ENCODE measurements at places on chromosomes 5 and 9.

DNA sequence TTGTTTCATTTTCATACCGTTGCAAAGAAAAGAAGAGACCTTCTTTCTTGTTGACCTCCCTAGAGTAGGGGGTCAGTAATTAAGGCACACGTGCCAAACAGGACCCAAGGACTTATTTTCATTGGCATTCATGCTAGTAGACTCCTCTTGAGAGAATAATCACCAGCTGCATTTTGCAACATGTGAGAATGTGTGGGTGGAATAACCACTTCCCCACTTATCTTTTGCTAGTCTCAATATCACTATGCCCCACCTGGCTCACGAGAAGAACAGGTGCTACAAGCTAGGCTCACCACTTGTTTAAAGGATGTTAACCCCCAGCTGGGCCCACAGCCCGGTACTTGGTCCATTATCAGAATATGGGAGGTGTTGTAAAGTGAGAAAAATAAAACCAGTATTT is 460.7 kb upstream of the MEF2C start:
- no peaks in the 10 kb centered on the region for H3K36me3 ChIP-seq
- H3K27me3 ChIP-seq: no peaks in the 10 kb centered on the region
- no peak overlapping the region for H3K4me3 ChIP-seq

DNA sequence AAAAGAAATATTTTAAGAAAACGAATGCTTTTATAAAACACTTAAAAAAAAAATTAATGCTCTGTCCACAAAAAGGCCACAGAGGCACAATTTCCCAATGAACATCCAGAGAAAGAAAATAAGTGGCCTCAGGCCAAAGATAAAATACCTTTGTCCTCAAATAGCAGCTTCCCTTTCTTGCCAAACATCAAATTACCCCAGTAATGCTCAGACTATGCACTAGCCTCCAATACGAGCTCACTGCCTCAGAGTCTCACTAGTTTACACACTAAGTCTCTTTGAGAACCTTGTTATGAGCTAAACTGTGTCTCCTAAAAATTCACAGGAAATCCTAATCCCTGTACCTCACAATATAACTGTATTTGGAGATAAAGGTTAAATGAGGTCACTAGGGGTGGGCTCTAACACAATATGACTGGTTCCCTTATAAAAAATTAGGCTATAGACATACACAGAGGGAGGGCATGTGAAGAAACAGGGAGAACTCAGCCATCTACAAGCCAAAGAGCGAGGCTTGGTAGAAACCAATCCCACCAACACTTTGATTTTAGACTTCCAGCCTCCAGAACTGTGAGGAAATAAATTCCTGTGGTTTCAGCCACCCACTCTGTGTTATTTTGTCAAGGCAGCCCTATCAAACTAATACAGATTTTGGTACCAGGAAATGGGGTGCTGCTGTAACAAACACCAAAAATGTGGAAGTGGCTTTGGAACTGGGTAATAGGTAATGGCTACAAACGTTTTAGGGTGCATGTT is 4.4 kb downstream of the MPDZ start:
- H3K36me3 ChIP-seq: no peaks in the 10 kb centered on the region
- H3K4me1 ChIP-seq: peaks cover 7% of the 10 kb centered on the region
- H3K27me3 ChIP-seq: peaks cover 25% of the 10 kb centered on the region
- H3K27ac ChIP-seq: peak overlapping the region; percentile 15

DNA sequence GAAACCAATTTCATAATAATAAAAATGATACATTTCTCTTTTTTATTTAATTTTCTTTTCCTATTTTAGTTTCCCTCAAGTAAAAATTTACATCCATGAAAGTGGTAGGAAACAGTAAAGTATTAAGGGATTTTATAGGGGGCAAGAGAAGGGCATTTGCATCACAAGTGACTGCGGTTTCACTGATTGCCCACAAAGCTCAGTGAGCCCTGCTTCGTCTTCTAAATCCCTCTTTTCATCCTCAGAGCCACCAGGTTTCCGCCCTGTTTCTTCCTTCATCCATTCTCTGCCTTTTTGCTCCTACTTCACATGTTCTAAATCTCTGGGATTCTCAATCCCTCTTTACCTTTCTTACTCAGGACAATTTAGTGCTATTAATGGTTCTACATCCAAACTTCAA is 491.4 kb downstream of the LRRC70 start:
- no peak overlapping the region for H3K4me3 ChIP-seq
- H3K4me1 ChIP-seq: no peaks in the 10 kb centered on the region
- no peaks in the 10 kb centered on the region for H3K36me3 ChIP-seq
- no peak for DNase-seq
- H3K27me3 ChIP-seq: no peaks in the 10 kb centered on the region
- H3K27ac ChIP-seq: no peak overlapping the region

DNA sequence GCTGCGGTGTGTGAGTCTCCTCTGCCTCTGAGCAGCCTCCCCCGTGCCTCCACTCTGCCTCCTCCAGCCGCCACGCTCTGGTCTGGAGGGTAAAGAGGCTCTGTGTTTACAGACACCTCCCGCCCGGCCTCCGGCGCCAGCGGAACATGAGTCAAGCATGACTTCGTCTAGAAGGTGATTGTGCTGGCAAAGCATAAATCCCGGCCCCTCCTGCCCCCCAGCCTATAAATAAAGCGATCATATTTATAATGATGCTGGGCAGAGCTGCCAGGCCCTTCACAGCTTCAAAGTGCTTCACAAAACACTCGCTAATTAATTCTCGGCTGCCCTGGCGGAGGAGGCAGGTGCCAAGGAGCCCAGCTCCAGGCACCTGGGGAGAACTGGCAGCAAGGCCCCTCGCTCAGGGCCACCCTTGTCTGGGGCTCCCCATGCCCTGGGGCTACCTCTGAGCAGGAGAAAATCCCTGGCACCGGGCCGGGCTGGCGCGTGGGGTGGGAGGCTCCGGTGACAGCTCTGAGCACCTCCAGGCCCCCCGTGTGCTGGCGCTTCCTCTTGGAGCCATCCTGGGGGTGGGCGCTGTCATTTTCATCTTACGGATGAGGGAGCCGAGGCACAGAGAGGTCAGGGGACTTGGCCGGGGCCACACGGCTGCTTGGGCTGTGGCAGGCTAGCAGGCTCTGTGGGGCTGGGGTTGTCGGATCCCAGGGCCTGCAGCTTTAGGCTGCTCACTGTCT is 87.8 kb downstream of the RXRA start:
- peaks cover 80% of the 10 kb centered on the region for H3K36me3 ChIP-seq
- peak overlapping the region; percentile 48 for H3K27ac ChIP-seq
- DNase-seq: peak; percentile 82
- no peaks in the 10 kb centered on the region for H3K27me3 ChIP-seq
- no peak overlapping the region for H3K4me3 ChIP-seq
- H3K4me1 ChIP-seq: peaks cover 60% of the 10 kb centered on the region

DNA sequence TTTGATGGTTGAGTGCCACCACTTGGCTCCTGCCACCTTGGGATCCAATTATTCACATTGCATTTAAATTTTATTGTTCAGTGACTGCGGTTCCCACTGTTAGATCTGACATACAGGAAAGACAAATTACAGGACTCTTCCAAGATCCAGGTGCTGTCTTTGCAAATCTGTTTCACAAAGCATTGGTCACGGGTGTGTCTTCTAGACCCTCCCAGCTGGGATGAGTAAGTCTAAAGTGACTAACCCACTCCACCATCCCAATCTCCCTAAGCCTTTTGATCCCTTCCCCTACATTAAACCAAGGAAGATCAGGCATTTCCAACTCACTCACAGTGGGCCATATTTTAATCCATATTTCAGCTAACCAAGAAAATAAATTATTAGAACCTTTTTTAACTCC is 1016.3 kb upstream of the CTNND2 start:
- H3K36me3 ChIP-seq: no peaks in the 10 kb centered on the region
- H3K4me1 ChIP-seq: no peaks in the 10 kb centered on the region
- DNase-seq: no peak
- H3K27ac ChIP-seq: no peak overlapping the region

- no peaks in the 10 kb centered on the region for H3K36me3 ChIP-seq
- no peak overlapping the region for H3K27ac ChIP-seq
- H3K4me1 ChIP-seq: no peaks in the 10 kb centered on the region
- H3K27me3 ChIP-seq: no peaks in the 10 kb centered on the region
These were observed 124.4 kb upstream of the TMEM161B start for GRCh38 chr5:88393042-88393441.

- H3K4me1 ChIP-seq: peaks cover 2% of the 10 kb centered on the region
- peak; percentile 89 for DNase-seq
- peaks cover 18% of the 10 kb centered on the region for H3K27me3 ChIP-seq
- H3K36me3 ChIP-seq: no peaks in the 10 kb centered on the region
- H3K27ac ChIP-seq: peak within 1 kb of the TSS; percentile 80
These were observed at the start of gene VCAN for GRCh38 chr5:83471405-83472212. TSS of gene VCAN (plus strand) at chr5:83471744. CDS start at chr5:83483519, 11,775 bp downstream.

DNA sequence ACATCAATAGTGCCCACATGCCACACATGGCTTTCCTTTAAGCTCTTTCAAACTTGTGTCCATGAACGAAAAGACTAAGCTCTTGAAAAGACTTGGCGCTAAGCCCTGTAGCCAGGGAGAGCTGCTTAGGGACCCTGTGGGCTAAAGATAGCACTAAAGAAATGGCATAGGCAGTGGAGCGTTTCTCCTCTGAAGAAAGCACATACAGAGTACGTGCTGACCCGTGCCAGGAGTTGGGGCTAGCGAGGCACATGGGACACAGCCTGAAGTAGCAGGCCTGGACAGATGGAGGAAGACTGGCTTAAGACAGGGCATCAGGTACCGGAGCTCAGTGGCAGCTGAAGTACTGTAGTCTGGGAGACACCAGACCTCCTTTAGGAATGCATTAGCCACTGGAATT is 39.7 kb downstream of the ADGRV1 start:
- no peak overlapping the region for H3K4me3 ChIP-seq
- H3K27ac ChIP-seq: no peak overlapping the region
- no peaks in the 10 kb centered on the region for H3K4me1 ChIP-seq
- no peaks in the 10 kb centered on the region for H3K27me3 ChIP-seq
- H3K36me3 ChIP-seq: no peaks in the 10 kb centered on the region

- peaks cover 10% of the 10 kb centered on the region for H3K27me3 ChIP-seq
- H3K36me3 ChIP-seq: no peaks in the 10 kb centered on the region
- DNase-seq: no peak
- H3K4me3 ChIP-seq: no peak overlapping the region
- H3K27ac ChIP-seq: no peak overlapping the region
These were observed 213.3 kb downstream of the IRX2 start for GRCh38 chr5:2538169-2538568.

DNA sequence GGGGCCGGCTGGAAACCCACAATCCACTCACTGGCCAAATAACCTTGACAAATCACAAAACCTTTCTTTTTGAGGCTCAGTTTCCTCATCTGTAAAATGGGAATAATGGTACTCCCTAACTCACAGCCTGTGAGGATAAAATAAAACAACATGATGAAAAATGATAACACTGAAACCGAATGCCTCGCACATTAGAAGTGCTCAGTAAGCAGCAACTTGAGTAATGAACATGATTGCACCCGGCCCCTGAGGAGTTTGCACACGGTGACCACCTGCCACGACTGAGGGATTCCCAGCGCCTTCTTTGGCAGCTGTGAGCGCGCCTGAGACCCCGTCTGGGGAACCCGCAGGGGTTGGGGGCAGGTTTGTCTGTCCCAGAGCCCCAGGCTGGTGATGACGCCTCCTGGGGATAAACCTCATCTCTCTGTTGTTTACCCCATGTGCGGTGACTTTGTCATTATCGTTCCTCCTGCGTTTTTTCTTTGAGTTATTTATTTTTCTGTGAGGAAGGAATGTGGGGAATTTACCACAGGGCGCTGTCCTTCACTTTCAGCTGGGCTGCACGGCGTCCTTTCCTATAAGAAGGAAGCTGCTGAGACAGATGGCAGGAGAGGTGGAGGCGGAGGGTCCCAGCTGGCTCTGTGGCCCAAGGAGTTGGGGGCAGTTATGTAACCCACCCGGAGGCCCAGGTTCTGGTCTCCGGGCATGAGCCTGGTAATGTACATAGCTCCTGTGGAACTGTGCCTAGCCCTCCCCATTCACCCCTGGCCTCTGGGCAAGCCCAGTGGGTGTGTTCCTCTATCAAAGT is 3.0 kb upstream of the SYNPO start:
- no peak for DNase-seq
- H3K4me3 ChIP-seq: no peak overlapping the region
- H3K27me3 ChIP-seq: no peaks in the 10 kb centered on the region

GRCh38 chr5:150058480-150059126 is 27.8 kb downstream of the CSF1R start:
- H3K36me3 ChIP-seq: no peaks in the 10 kb centered on the region
- no peak overlapping the region for H3K4me3 ChIP-seq
- peak overlapping the region; percentile 58 for H3K27ac ChIP-seq
- H3K27me3 ChIP-seq: no peaks in the 10 kb centered on the region

GRCh38 chr5:127074466-127074865 is 1.2 kb upstream of the C5orf63 start:
- no peak for DNase-seq
- H3K36me3 ChIP-seq: no peaks in the 10 kb centered on the region
- H3K4me1 ChIP-seq: peaks cover 10% of the 10 kb centered on the region

DNA sequence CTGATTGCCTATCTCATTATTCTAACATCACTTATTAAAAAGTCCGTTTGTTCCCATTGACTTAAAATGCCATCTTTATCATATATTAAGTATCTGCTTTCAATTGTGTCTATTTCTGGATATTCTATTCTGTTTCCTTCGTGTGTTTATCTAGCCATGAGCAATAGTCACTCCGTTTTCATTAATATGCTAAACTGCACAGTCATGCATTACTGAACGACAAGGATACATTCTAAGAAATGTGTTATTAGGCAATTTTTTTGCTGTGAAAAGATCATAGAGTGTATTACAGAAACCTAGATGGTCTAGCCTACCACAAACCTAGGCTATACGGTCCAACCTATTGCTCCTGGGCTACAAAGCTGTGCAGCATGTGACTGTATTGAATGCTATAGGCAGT is 482.9 kb downstream of the IRX1 start:
- no peak for DNase-seq
- H3K27ac ChIP-seq: no peak overlapping the region
- no peaks in the 10 kb centered on the region for H3K27me3 ChIP-seq
- H3K36me3 ChIP-seq: no peaks in the 10 kb centered on the region
- no peak overlapping the region for H3K4me3 ChIP-seq

DNA sequence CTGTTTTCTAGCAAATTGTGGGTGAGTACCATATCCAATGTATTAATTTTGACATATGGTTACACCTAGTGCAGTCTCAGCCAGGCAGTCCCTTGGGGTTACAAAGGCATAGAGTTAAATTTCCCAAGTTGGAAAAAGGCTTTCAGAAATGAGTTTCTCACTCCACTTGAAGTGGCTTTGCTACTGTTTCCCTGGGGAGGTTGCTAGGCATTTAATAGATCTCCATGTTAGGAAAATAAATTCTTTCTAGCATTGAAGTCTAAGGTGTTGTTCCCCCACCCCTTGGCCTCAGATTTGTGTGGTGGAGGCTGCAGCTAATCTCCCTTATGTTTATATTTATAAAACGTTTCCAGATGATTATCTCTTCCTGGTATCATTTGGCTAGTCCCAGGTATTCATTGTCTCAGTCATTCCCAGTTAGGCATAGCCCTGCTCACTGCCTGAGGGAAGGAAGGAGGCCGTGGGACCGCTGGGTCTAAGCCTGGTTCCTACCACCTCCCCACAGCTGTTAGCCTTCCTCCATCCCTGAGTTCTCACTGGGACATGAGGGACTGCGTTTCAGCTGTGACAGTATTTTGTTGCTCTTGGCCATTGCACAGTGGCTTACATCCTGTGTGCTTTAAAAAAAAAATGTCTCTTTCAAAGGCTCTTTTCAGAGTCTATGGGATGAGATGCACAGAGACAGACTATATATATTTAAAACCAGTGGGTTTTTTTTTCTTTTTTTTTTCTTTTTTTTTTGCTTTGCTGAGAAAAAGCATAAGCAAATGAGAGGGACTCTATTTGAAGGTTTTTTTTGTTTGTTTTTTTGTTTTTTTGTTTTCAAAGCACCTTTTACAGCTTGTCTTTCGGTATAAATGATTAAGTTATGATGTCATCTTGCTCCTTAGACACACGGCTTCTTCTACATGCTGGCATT is 121.5 kb downstream of the MAST4 start:
- H3K27me3 ChIP-seq: no peaks in the 10 kb centered on the region
- H3K36me3 ChIP-seq: no peaks in the 10 kb centered on the region
- peaks cover 16% of the 10 kb centered on the region for H3K4me1 ChIP-seq
- no peak for DNase-seq

Measured in left lung (tissue), 14 donors.